NCI-H774 (cell line): ENCODE measurements at places on chromosomes 3 and 15.

GRCh38 chr15:67873777-67874176 lies 33.9 kb upstream of the RNU6-1 start:
- no peak for DNase-seq

DNA sequence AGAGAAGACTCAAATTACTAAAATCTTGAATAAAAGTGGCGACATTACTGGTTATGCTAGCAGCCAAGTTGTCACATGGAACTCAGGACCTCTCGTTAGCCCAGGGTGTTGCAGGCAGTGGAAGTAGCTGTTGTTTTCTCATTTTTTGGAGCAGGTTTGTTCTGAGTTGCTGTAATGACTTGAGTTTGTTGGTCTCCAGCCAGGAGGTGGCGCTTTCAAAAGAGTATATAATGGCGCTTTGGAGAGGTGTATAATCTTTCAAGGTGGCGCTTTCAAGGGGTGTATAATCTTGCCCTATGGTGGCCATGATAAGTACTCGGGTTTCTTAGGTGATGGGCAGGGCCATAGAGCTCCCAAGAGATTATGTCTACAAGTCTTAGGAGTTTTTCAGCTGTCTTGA lies 632.7 kb downstream of the NTRK3 start:
- DNase-seq, result no peak

DNA sequence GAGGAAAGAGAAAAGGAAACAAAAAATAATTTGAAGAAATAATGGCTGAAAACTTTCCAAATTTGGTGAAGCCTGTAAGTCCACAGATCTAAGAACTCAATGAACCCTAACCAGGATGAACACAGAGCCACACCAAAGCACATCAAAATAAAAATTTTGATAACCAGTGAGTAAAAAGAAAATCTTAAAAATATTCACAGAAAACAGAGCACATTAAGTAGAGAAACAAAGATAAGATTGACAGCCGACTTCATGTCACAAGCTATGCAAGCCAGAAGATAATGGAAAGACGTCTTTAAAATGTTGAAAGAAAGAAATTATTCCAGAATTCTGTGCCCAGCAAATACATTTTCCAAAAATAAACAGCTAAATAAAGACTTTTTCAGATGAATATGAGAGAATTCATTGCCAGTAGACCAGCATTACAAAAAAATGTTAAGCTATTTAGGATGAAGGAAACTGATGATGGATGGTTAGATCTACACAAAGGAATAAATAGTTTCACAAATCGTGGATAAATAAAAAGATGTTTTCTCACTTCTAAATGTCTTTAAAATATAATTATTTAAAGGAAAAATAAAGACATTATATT lies 140.2 kb upstream of the SKOR1 start:
- DNase-seq, result peak; percentile 8

DNA sequence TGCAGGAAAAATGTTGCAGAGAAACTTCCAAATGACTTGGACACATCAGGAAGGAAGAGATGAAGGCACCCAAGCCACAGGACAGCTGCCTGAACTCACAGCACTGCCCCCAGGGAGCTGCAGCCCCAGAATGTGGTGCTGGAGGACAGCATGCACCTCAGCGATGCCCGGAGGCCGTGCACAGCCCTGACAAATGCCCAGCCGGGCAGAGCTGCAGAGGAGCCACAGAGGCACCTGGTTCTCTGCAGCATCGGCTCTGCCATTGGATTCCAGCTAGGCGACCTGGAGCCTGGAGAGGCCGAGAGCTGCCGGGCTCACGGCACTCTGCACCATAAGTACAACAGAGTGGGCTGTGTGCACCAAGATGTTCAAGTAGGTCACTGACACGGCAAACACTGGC lies 97.5 kb downstream of the OCA2 start:
- DNase-seq, result no peak

- no peak for DNase-seq
These were observed 156.2 kb downstream of the CLSTN2 start for GRCh38 chr3:140091143-140091542.

DNA sequence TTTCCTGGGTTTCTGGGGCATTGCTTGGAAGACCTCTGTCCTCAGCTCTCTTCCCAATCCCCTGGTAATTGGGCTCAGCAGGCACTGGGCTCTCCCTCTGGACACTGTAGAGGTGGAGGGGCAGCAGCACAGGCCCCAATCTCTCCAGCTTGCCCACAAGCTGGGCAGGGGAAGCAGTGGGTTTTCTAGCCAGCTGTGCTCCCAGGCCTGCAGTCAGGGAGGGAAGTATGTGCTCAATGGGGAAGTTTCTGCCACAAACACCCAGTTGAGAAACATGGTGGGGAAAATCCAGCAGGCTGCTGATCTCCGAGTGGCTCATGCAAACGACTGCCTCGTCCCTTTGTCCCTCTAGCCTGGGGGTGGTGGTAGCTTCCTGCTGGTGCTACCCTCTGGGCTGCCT lies 12.8 kb upstream of the RFT1 start:
- no peak for DNase-seq

- DNase-seq, result peak; percentile 50
These were observed 605 bp downstream of the DCUN1D1 start for GRCh38 chr3:182979674-182980191.

DNA sequence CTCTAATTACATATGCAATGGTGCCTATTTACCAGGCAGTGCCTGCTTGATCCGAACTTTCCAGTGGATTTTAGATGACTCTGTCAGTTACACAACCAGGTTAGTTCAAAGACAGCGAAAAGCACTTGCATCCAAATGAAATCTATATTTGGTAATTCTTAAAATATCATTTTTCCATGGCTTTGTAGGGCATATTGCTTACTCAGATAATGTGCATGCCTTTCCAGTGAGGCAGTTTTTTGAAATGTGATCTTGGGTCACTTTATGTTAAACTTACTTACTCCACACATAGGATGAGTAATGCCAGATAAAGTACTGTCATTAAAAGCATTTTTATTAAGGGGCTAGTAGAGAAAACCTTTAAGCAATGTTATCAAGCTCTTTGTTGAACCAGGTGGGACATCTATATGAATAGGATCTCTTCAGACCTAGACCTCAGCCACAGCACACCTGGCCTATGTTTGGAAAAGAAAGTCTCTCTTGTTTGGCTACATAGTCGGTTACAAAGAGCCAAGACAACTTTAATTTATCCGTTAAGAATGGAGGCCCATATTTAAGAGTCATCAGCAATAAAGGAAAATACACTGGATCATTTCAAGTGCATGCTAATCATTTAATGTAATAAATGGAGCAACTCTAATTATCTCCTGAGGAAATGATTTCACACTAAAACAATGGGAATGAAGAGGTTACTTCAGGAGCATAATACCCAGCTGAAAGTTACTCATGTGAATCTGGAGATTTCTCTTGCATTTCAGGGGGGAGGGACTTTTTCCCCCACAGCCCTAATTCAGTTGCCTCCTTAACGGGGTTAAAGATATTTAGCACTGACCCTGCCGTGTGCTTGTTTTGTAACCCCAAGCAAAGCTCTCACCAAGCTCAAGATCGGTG lies 56.3 kb upstream of the TMCO5A start:
- no peak for DNase-seq

DNA sequence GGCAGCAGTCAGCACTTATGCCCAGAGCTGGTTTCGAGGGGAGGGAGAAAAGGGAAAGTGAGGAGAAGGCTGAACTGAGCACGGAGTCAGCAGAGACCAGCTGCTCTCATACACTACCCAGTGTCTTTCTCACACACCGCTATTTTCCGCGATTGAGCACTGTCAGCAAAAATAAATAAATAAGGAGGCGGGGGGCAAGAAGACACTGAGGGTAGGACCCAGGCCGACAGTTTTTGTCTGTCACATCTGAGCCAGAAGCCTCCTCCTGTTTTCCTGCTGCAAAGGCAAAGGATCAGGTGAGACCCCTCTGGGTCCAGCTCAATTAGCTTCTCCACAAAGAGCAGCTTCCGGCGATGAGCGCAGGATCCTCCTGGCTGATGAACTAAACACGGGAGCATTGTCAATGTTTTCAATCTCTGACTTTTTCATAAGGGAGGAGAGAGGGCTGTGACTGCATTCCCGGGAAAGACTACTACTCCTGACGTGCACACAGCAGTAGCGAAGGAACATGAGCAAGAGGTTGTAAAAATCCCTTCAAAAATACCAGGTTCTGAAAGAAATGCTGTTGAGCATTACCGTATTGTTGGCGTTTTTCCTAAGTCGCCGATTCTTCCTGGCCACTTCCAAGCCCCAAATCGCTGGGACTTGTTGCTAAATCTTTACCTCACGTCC lies 1.3 kb downstream of the FRMD5 start:
- DNase-seq, result no peak

DNA sequence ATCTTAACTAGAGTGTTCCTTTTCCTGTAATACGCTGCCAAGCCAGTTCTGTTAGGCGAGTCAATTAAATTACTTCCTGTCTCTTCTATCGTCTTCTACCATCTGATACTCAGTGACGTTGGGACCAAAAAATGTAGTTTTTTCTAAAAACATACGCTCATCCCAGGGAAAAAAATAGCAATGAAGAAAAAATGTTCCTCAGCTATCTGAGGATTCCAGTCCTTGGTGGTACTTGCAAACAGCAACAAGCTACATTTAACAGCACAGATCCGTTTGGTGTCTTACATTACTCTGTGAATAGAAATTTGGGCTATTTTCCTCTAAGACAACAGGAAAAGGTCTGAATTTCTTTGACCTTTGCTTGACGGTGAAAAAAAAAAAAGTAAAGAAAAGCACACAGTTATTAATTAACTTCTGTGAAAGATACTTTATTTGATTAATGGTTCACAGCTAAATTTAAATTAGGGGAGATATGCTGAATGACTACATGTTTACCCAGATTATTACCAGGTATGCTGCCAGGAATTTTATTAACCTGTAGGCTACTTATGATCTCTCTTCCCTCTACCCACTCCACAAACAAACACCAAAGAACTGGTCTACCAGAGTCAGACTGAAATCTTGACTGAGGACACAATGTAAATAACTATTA lies 254.4 kb upstream of the ZPLD1 start:
- DNase-seq, result no peak

DNA sequence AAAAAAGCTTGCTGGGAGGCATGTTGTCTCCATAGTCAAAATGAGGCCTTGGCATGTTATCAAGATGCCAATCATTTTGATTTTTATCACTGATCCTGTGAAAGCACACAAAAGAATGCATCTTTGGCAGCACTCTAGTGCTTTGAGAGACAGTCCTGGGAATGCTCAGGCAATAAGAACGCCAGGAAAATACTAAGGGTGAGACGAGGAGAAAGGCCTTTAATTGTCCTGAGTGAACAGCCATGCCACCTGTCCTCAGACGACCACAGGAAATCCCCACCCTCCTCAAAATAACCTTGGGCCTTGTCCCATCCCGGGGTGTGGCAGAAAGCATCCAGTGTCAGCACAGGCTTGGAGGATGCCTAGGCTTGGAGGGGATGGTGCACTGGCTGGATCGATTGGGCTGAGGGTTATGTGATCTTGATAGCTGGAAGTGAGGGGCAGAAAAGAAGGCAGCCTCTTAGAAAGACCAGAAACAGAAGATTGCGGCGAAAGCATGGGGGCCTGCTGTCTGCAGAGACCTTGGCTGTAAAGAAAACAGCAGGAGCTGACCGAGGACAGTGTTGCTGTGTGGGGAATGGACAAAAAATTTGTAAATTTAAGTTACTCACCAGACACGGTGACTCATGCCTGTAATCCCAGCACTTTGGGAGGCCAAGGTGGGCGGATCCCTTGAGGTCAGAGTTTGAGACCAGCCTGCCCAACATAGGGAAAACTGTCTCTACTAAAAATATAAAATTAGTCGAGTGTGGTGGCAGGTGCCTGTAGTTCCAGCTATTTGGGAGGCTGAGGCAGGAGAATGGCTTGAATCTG lies 7.3 kb downstream of the TMEM158 start:
- DNase-seq, result no peak

DNA sequence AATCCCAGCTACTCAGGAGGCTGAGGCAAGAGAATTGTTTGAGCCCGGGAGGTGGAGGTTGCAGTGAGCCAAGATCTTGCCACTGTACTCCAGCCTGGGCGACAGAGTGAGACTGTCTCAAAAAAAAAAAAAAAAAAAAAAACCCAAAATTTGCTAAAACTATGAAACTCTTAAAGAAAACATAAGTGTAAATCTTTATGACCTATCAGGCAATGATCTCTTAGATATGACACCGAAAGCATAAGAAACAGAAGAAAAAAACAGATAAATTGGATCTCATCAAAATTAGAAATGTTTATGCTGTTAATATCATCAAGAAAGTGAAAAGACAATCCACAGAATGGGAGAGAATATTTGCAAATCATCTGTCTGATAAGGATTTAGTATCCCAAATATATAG lies 15.3 kb downstream of the GRAMD2A start:
- DNase-seq, result no peak

DNA sequence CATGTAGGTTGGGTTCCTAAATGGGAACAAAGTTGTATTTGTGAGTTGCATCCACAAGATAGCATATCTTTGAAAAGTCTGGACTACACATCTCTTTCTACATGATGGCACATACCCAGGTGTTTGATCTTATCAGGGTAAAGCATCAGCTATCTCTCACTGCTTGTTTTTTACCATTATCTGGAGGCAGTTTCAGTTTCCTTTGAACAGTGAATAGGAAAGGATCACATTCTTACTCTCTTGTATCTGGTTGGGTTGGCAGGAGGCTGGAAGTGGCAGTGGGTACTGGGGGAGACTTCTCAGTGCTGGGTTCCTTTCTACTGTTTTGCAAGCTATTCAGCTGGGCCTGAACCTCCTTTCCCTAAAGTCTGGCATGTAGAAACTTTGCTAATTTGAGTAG lies 4.1 kb downstream of the CEMIP start:
- no peak for DNase-seq

GRCh38 chr15:83108266-83109219 lies 1.1 kb downstream of the TM6SF1 start:
- no peak for DNase-seq

DNA sequence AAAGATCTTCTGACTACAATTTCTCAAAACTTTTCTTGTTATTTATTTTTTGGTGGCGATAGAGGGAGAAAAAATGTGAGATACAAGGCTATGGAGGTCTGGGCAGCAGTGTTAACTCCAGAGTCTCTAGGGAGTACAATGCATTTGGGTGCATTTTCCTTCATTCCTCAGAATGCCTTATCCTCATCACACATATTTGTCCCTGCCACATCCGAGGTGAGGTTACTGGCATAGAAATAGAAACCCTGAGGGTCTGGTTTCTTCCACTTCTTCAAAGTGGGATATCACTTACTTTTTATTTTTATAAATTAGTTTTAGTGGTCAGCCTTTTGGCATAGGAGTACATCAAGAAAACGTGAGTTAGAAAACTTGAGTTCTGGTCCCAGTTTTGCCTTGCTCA lies 150.4 kb downstream of the TIGIT start:
- no peak for DNase-seq

DNA sequence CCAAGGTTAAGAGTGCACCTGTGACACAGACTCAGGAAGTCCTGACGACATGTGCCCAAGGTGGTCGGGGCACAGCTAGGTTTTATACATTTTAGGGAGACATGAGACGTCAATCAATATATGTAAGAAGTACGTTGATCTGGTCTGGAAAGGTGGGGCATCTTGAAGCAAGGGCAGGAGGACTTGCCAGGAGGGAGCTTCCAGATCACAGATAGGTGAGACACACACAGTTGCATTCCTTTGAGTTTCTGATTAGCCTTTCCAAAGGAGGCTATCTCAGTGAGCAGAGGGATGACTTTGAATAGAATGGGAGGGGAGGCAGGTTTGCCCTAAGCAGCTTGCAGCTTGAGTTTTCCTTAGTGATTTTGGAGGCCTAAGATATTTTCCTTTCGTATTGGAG lies 257.4 kb downstream of the CGGBP1 start:
- no peak for DNase-seq
